ENCODE measurements at places on chromosomes 1 and 21. TPM values are rescaled to one million over a fixed set of nuclear protein-coding genes. Genes with fewer than 3 reads are reported as not detected.

DNA sequence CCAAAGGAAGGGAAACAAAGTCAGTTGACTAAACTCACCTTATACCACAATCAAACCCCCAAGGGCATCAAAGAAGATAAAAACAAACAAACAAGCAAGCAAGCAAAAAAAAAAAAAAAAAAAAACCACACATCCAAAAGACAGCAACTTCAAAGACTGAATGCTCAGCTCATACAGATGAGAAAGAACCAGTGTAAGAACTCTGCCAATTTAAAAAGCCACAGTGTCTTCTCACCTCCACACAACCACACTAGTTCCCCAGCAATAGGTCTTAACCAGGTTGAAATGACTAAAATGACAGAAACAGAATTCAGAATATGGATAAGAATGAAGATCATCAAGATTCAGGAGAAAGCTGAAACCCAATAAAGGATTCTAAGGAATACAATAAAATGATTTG lies 193.4 kb downstream of the FAF1 start:
- DNase-seq, result no peak

- no peak for DNase-seq
Observed at GRCh38 chr1:109115685-109116084, 1.8 kb downstream of the ELAPOR1 start.

GRCh38 chr1:74857676-74858075 lies 124.7 kb downstream of the TYW3 start:
- DNase-seq, result no peak

CAMTA1 gene
- total RNA-seq, result 88.1 TPM

SLAMF9 gene
- not detected for total RNA-seq

DNA sequence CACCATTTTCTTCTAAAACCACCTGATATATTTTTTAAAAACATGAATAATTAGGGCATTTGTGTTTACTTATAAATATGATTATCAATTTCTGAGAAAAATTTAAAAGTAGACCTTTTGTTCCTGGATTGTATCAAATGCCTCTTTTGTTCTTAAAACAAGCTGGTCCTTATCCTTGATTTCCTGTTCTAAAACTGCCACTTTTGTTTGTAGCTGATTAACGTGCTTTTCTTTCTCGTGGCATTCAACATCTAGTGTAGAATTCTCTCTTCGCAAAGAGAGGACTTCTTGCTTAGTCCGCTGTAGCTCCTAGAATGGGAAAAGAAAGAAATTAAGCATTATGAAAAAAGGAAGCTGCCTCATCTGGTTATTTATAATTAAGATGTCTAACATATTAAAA lies 25.0 kb downstream of the SASS6 start:
- DNase-seq, result no peak

DNA sequence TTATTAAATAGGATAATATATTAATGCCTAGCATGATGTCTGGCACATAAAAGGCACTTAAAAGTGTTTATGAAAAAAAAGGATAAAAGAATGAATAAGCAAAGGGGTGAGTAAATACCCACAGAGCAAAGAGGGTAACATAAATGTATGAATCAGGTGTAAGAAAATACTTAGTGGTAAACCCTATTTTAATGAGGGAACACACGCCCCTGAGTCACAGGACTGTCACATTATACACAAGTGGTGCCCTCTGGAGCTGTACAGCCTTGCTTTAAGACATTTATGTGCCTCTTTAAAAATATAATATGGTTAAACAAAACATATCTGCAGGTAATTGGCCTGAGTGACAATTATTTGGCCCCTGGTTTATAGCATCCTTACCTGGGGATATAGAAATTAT lies 78.1 kb upstream of the PTBP2 start:
- no peak for DNase-seq

DNA sequence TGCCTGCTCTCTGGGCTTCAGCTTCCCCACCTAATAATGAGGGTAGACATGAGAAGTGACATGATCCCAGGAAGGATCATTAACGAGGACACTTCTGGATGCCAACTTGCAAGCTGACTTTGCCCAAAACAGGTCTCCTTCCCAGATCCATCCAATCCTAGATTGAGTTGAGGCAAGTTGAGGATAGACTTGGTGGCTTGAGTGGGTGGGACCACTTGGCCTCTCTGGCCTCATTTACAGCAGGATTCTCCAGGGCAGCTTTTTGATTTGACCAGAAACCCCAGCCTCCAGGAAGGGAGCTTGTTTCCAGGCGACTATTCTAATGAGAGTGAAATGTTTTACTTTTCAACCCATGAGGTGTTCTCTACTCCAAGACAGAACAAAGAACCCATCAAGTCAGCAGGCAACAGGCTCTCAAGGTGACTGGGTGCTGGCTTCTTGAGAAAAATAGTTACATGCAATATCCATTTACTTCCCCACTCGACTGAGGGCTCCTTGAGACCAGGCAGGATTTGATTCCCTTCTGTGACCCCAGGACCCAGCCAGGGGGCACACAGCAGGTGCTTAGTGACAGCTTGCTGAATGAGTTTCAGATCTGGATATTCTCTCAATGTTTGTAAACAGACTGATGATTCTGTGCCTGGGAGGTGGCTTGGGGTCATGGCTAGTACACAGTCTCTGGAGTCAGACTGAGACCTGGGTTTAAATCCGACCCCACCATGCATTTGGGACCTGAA lies 128.2 kb downstream of the DMRTB1 start:
- DNase-seq, result no peak

GRCh38 chr1:117060441-117061317 lies 553 bp downstream of the TTF2 start:
- peak; percentile 40 for DNase-seq

LRRC7 gene
- total RNA-seq, result 0.11 TPM

DNA sequence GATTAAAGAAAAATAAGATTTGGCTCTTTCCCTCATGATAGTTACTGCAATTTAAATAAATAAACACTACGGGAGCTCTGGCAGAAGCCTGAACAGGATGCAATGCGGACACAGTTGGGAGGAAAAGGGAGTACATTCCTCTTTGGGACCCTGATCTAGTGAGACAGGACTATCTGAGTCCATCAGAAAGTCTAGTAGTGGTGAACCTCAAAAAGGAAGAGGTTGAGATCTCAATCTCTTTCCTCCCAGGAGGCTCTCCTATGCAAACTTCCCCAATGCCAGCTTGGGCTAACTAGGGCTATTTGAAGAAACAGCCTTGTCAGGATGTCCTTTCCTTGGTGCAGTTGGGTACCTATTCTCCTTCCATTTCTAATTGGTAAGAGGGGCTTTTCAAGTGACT lies 4.9 kb upstream of the ABCD3 start:
- no peak for DNase-seq

GRCh38 chr1:157025856-157026255 lies 19.7 kb downstream of the ARHGEF11 start:
- no peak for DNase-seq

GRCh38 chr1:6373961-6374720 lies 19.4 kb downstream of the ACOT7 start:
- DNase-seq, result no peak

GRCh38 chr1:207024202-207025145 lies 8.1 kb downstream of the C1orf116 start:
- no peak for DNase-seq

NBPF8 gene
- total RNA-seq, result 15.7 TPM

DNA sequence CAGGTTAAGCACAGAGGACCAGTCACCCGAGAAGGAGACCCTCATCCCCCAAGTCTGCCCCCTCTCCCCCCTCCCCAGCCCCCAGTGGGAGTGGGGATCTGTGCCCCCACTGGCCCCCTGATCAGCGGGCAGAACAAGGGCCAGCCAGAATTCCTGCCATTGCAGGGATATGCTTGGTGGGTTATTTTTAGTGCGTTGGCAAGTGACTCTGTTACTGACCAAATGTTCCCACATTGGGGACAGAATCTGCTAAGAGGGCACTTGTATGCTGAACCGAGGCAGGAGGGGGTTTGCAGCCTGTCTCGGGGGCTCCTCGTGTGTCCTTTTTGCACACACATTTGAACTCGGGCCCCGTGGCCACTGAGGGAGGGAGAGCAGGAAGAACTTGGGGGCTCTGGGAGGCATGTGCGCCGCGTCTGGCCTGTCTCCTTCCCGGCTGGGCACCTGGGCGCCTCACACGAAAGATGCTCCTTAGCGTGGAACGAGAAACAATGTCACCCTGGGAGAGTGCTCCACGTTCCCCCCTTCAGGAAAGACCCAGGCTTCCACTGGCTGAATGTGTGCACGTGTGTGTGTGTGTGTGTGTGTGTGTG lies 66.4 kb upstream of the CASZ1 start:
- no peak for DNase-seq

TNFRSF14 gene
- total RNA-seq, result 40.9 TPM

HES2 gene
- 13.3 TPM for total RNA-seq

DNA sequence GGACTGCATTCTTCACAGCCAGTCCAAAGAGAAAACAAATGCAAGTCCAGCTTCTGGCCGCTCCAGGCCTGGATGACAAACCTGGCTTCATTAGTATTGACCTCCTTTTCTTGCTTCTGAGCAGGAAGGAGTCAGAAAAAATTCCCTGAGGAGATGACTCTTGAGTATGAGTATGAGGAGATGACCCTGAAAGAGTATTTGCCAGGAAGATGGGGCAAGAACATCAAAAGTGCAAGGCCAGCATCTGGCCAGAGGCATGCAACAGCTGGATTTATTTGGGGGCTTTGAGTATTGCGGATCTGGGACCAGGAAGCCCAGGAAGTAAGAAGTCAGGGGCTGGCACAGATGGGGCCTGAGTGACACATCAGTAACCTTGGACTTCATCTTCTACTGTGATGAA lies 113.9 kb downstream of the GLIS1 start:
- no peak for DNase-seq

GRCh38 chr1:150836129-150836773 lies 28.2 kb upstream of the CTSK start:
- DNase-seq, result peak; percentile 91

DMRTA2 gene
- not detected for total RNA-seq

GRCh38 chr1:198647055-198647454 lies 8.2 kb downstream of the PTPRC start:
- no peak for DNase-seq

Data from endothelial cell of umbilical vein (primary cell).